CD4-positive, alpha-beta T cell treated with Interleukin-6 at 100 ng/mL for 8 hours (primary cell): ENCODE measurements at places on chromosomes 4 and X.

- no peak for DNase-seq
Measured at GRCh38 chr4:131488772-131489171, 1660.3 kb upstream of the PCDH10 start.

- no peak for DNase-seq
Measured at GRCh38 chrX:80014141-80014940, at the start of gene TBX22. Gene TBX22 (plus strand): TSS chrX:80014753. CDS start chrX:80022270, 7,517 bp downstream.

DNA sequence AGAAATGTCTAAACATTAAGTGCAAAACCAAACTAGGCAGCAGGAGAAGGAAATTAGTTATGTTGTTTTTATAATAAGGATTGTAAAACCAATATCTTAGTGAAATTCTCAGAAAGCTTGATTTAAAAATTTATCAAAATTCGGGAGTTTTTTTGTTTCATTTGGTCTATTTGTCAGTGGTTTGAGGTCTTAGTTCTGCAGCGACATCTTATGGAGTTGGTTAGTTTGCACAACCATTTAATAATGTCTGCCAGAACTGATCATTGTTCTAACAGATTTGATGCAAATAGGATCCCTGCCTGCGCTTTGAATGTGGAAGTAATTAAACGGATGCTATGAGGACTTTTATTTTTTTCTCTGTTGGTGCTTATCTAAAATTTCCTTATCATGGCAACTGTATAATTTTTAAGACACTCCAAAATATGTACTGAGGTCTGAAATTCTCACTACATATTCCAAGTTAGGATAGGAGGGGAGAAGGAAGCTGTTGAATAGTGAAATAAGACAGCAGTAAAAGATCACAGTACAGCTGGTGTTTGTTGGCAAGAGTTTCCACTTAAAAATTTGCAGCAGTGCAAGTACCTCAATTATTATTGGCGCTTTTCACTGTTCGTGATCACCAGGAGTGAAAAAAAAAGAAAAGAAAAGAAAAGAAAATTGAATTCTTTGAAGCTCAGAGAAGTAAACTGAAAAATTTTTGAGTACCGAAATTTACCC is 2521.4 kb downstream of the ARAP2 start:
- no peak for DNase-seq

GRCh38 chrX:151780621-151781020 is 46.1 kb downstream of the CNGA2 start:
- DNase-seq: no peak
